ENCODE measurements at places on chromosomes 2 and 18.

DNA sequence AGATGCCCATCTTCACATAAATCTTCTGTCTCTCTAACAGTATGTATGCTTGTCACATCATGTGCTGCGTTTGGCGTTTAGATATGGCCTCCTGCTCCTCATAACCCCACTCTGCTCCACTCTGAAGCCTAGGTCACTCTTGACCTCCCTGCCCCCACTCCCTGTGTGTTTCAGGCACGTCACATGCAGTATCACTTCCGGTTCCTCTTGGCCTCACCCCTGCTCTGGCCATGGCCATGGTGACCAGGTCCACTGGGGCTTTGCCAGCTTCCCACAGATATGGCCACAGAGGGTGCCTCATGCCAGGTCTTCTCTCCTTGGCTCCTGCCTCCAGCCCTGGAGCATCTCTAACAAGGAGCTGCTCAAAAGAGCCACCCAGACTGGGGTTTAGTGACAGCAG is 160.0 kb downstream of the RNF152 start:
- no peak for DNase-seq

- no peak for DNase-seq
Observed at GRCh38 chr2:228945710-228946109, 325.4 kb downstream of the PID1 start.

GRCh38 chr2:20173064-20173463 is 51.9 kb downstream of the SDC1 start:
- DNase-seq, result no peak

DNA sequence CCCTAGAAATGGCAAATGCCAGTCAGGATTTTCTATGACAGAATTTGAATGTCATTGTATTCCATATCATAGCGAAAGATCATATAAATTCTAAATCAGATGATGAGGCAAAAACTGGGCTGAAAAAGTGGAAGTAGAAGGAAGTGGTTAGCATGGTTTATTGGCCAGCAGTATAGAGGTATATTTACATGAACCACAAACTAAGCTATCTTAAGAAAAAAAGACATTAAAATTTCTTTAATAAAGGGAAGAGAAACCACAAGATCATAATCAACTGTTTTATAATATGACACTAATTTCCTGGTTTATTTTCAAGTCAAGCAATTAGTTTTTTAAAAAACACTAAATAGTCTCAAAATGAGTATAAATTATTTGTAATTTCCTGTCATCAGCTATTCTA is 123.2 kb upstream of the LRP1B start:
- no peak for DNase-seq

DNA sequence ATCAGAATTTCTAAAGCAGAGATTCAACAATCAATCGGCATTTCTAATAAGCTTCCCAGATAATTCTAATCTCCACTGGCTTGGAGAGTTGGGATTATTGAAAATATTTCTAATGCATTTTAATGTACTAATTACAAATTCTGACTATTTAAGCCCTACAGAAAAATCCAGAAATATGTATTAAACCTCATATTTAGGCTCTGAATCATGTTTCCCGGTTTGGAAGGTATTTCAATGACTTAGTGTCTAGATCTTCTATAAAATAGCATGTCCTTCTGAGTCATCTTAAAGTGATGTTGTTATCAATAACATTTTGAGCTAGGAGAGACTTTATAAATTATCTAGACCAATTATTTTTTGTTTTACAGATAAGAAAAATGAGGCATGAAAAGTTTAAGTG is 258.8 kb upstream of the NRXN1 start:
- peak; percentile 2 for DNase-seq

GRCh38 chr18:55149994-55150393 is 190.7 kb upstream of the CCDC68 start:
- DNase-seq, result no peak

DNA sequence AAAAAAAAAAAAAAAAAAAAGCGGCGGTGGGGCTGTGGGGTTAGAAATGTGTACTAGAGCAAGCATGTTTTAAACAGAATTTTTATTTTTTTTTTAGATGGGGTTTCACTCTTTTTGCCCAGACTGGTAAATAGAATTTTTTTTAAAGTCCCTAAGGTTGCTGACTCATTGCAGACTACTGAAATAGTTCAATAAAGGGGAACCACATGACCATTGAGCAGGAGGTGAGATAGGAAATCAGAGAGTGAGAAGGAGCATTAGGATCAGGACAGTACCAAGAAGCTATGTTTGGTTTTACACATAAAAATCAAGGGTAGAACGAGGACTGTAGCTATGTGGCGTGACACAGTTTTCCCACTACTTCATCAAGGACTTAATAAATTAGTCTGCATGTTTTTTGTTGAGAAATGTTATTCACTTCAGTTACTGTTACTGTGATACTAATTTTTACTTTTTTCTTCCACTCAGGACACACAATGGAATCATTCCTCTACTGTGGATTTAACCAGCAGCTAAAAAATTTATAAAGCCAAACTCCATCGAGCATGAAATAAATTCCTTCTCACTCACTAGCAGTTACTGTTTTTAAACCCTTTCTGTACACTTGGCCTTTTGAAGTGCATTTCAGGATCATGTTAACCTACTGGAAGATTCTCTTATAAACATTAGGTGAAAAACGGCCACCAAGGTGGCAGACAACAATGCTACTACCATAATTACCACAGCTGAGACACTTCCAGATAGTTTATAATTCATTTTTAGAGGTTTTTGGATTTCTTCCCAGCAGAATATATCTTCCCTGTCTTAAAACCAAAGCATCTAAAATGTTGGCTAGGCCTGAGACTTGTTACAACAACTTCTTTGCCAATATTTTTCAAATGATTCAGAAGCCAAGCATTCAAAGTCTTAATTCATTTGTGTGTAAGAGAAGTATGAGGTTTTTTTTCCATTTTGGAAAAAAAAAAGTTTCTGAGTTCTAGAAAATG is 33.2 kb downstream of the LAMA1 start:
- DNase-seq, result peak; percentile 90

GRCh38 chr2:96550787-96551604 is 14.4 kb downstream of the ARID5A start:
- no peak for DNase-seq

DNA sequence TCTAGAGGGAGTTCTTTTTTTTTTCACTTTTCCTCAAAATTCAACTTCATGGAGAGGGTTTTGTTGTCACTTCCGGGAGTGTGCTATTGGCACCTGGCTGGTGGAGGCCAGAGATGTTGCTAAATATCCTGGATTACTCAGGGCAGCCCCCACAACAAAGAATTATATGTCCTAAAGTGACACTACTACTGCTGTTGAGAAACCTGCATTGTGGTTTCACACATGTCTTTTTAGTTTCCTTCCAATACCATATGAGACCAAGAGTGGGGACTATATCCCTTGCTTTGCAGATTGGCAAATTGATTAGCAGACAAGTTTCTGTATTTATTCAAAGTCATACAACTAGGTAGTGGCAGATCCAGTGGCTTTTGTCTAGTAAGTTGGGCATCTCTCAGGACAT is 826.8 kb downstream of the TRIB2 start:
- no peak for DNase-seq
